ENCODE measurements at places on chromosomes 6 and 20.

- DNase-seq = no peak
Observed at GRCh38 chr6:6474170-6474920, 114.2 kb upstream of the LY86 start.

- no peak for DNase-seq
Observed at GRCh38 chr20:10476319-10476724, 41.2 kb downstream of the SLX4IP start.

GRCh38 chr6:110089323-110089722, 90.1 kb downstream of the WASF1 start:
- no peak for DNase-seq

DNA sequence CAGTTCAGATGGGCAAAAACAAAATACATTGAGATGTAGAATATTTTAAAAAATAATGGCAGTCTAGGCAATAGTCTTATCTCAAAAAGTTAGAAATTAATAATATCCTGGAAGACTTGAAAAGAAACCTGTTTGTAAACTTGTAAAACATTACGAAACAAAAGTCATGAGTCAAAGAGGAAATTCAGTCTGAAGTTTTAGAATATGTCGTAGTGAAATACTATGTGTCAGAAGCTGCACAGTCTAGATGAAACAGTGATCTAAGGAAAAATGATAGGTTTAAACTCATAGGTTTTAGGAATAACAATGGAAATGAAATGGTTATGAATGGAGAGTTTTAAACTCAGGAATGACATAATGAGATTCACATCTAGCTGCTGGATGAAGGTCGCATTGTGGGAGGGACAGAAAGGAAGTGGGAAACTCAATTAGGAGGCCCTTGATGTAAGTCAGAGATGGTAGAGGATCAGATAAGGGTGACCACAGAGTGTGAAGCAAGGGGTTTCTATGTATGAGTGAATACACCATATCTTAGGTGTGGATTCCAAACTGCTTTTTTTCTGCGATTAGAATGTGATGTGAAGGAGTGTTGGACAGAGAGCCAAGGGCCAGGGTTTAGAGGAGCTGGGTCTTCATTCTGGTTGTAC, 2.8 kb downstream of the SNRPB2 start:
- no peak for DNase-seq

- no peak for DNase-seq
Observed at GRCh38 chr6:82914511-82914910, 151.1 kb downstream of the UBE3D start.

DNA sequence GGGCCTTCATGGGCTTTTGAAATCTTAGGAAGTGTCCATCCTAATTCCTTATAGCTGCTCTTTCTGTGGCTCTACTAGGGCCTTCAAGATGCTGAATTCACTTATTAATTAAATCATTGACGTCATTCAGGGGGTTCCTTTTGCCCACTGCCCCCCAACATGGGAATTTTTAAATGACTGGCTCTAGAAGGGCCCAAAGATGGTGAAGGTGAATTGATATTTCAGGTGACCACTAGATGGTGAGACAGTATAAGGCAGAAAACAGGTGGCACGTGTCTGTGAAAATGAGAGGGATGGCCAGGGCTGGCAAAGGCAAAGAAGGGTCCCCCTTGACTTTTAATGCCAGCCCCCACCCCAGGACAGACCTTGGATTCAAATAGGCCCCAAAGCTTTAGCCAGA, 11.8 kb downstream of the GNAS start:
- no peak for DNase-seq

- no peak for DNase-seq
Observed at GRCh38 chr6:20447157-20447556, 45.5 kb downstream of the E2F3 start.

DNA sequence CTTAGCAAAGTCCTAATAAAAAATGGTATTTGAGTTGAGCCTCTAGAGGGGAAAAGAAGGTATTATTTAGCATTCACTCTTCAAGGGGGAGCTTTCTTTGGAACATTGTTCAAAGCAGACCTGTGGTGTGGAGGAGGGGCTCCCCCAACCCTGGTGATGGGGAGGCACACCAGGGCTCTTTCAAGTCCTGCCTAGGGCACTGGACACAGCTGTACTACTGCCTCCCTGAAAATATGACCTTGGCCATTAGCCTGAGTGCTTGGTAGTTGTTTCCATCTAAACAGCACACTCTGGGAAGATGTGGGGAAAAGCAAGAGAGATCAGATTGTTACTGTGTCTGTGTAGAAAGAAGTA, 215.1 kb upstream of the CNR1 start:
- no peak for DNase-seq

DNA sequence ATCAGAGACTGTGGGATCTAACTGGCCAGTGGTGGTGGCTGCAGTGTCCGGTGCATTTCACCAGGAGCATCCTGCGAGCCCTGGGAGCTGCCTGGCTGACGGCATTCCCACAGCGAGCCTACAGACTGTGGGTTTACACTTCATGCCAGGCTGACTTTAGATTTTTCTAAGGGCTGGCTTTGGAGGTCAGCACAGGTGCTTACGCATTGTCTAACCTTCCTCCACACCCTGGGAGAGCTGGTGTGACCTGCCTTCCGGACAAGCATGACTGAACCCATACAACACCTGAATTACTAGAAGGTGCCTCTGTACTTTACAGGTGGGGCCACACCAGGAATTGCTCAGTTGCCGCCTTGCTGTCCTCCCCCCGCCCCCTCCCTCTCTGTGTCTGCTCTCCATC, 96.2 kb downstream of the RREB1 start:
- DNase-seq = no peak

DNA sequence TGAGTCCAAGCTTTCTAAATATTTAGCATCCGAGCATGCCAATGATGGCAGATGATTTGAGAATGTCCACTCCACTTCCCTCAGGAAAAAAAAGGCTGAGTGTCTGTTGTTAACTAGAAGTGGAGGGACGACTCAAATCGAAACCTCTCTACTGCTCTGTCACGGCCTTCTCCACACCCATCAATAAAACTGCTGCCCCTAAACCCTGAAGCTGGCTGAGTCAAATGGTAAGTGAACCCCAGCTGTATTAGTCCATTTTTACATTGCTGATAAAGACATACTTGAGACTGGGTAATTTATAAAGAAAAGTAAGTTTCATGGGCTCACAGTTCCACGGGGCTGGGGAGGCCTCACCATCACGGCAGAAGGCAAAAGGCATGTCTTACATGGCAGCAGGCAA, 707.0 kb downstream of the QKI start:
- no peak for DNase-seq

DNA sequence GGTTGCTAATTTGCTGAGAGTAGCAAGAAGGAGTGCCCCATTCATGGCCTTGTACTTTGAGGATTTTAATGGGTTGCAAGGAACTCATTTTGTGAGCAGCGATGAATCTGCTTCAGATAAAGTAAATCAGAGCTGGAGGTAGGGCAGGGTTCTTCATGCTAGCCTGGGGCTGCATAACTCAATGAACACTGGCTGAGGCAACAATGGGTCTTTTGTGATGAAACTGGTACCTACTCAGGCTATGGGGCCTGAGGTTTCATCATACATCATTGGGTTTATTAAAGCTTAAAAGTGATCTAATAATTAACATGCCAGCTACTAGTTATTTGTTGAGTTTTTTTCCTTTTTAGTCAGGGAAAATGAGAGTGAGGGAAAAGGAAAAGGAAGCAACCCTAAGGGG, 106.9 kb downstream of the FAM50B start:
- DNase-seq = no peak

All from activated gamma-delta T cell treated with Interleukin-2 at 50 U/mL for 16 hours (primary cell).